ENCODE measurements at places on chromosomes 11 and 22.

GRCh38 chr22:31707519-31707918, 42.4 kb downstream of the PRR14L start:
- DNase-seq = no peak

- DNase-seq = no peak
Measured at GRCh38 chr22:45917146-45917545, 59.8 kb downstream of the WNT7B start.

DNA sequence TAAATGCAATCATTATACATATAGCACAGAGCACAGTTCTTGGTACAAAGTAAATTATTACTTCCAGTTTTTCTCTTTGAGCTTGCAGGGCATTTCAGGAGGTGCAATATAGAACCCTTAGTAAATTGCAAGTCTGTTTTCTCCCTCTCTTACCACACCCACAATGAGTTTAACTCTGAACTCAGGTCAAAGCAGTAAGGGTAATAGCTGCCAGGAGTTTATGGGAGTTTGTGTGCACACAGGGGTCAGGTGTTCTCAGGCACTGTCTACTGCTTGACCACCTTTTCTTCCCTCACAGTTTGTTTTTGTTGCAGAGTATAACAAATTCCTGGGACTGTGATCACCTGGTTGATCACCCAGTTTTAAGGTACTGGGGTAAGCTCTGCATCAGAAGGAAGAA, 478.5 kb upstream of the TENM4 start:
- DNase-seq = no peak

- DNase-seq = no peak
Measured at GRCh38 chr11:29119116-29119515, 897.7 kb downstream of the KCNA4 start.

GRCh38 chr22:50687829-50688228, 15.2 kb downstream of the SHANK3 start:
- DNase-seq = no peak

DNA sequence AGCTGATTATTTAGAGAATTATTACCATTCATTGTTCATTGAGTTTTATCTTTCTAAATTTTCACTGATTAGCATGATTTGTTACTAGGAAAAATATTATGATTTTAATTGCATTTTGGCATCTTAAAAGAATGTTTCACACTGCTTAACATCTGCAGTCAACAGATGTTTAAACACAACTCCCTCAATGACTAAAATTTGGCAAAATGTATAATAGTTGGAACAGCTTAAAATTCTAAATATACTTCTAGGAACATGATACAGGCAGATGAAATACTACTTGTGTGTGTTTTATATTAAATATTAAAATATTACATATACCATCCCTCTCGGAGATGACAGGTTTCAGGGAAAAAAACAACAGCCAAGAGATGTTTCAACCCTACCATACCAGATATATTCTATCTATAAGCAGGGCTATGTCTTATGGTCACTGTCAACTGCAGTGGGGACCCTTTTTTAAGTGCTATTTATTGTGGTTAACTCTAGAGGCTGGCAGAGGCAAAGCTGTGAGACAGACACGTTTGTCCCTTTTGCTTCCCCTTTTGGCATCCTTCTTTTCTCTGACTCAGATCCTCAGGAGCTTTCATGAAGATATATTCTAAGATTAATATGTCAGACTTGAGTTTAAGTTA, 81.9 kb downstream of the BDNF start:
- DNase-seq = no peak

GRCh38 chr11:32311346-32312065, 123.8 kb downstream of the WT1 start:
- DNase-seq = no peak

DNA sequence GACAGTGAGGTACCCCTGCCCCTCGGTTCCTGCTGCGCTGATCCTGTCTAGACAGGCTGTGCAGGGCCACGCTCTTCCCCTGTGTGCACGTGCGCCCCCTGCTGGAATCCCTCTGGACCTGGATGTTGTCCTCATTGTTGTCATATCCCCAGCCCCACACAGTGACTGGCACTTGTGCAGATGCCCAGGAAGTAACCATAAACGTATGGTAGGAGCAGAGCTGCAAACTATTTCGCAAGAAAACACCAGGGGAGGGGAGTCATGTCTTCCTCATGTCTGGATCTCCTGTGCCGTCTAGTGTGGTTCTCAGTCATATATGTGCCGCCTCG, 114.7 kb downstream of the CRYBB2 start:
- no peak for DNase-seq

GRCh38 chr11:223026-223789, 12.9 kb downstream of the SIRT3 start:
- no peak for DNase-seq

All from AG04450 (cell line).